Transverse colon (tissue), 4 donors: ENCODE measurements at places on chromosomes 3 and 15. TPM values are rescaled to one million over a fixed set of nuclear protein-coding genes. Genes with fewer than 3 reads are reported as not detected.
A peak's percentile ranks its signal among the peaks of the same experiment; 100 is the strongest.

DNA sequence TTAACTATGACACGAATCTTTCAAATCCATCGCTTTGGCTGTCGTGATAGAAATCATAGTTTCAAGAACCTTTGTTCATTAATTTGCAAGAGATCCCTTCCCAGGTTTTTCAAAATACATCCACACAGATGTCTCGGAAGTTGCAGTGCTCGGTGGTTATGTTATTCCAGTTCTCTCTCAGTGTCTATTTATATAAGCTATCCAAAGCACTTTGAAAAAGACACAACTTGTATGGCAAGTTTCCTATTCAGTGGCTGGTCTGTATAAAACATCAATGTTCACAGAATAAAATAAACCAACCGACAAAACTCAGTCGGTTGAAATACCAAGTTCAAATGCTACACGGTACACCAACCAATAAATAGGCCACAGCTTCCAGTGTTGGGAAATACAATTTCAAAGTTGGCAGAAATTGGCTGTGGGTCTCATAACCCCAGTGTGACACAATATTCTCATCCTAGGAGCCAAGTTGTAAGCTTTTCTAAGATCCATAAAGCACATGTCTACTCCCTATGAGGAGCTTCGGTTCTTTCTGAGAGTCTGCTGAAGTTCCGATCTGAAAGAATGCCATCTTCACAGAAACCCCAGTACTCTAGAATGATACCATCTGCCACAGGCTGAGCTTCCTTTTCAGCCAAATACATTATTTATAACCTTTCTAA, 23.7 kb downstream of the SATB1 start:
- no peak for DNase-seq

DNA sequence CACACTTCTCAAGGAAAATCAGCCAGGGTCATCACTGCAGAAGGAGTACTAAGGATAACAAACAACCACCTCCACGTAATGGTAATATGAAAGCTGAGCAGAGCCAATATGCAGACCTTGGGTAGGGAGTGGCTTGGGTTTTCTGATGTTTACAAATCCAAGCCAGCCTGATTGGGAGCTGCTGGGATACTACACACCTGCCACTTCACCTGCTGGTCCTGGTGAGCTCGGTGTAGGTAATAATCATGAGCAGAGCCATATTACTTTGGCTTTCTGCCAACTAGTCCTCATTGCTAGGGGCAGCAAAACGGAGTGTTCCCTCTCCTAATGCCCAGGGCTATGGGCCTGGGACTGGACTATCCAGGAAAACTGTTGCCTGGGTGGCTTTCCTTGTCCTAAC, 433.5 kb upstream of the PPP2R3A start:
- DNase-seq: peak; percentile 33

- no peak for DNase-seq
Measured at GRCh38 chr3:99875581-99875928, 57.9 kb downstream of the CMSS1 start.

DNA sequence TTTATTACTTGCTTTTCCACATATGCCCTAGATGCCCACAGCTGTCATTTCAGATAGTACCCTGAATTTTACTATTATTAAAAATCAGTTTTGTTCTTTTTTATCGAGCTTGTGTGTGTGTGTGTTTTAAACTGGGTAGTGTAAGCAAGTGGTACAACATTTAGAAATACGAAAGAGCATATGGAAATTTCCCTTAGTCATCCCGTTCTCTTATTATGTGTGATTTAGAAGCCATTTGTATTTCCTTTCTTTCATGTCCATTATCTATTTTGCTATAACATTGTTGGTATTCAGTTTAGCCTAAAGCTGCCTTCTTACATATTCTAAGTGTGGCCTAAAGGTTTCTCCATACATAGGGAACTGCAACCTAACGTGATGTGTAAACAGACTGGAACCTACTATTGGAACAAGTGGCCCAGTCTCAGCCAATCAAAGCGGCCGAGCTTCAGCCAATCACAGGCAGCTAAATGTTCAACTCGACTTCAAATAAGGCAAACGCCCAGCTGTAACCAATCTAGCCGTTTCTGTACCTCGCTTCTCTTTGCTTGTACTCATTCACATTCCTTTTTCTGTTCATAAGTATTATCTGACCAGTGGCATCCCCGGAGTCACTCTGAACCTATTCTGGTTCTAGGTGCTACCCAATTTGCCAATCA, 14.7 kb upstream of the SYN2 start:
- DNase-seq: no peak

DNA sequence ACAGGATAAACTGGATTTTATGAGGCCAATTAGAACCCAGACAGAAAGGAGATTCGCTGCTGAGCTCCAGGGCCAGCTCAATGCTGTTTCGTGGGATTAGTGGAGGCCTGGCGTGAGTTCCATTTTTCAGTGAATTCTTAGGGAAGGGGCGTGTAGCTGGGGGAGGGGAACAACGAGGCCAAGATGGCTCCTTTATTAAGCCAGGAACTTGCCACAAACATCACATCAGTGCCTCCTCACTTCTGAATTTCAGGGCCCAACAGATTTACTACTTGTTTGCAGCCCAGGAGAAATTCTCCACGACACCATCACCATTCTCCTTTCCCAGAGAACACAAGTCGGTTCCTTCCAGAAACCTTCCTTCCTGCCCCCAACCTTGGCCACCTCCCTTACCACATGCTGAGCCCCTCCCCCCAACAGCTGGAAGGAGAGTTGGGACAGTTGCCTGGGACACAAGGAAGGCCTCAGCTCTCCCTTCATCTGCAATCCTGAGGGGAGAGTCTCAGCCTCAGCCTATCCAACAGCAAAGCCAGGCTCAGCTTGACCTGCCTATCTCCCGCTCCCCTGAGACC, 5.8 kb downstream of the IGDCC4 start:
- no peak for DNase-seq

GRCh38 chr3:173531602-173532001, 134.1 kb downstream of the NLGN1 start:
- DNase-seq: no peak

GRCh38 chr3:115986555-115987207, 363.4 kb downstream of the GAP43 start:
- no peak for DNase-seq

DNA sequence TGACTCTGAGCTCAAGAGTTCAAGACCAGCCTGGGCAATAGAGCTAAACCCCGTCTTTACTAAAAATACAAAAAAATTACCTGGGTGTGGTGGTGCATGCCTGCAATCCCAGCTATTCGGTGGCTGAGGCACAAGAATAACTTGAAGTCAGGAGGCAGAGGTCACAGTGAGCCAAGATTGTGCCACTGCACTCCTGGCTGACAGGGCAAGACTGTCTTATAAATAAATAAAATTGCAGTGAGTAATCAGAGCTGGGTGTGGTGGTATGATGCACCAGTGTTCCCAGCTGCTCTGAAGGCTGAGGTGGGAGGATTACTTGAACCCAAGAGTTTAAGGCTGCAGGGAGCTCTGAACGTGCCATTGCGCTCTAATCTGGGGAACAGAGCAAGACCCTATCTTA, 55.9 kb upstream of the GCNT3 start:
- DNase-seq: peak; percentile 67

- DNase-seq: no peak
Measured at GRCh38 chr3:73600293-73600938, 24.3 kb downstream of the PDZRN3 start.

DNA sequence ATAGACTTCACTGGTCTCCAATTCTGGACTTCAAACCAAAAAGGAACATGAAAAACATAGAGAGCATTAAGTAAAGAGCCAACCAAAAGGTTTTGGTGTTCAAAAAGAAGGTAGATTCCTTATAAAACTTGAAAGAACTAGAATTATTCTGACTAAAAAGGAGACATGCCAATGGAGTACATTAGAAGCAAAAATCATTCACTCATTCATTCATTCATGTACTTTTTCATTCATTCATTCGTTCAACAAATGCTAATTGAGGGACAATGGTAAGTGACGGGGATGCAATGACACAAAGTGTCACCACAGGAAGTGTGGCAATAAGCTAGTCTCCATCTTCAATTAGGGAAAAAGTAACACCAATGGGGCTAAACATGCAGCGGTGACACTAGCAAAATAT, 181.0 kb upstream of the ATP11B start:
- DNase-seq: no peak

DNA sequence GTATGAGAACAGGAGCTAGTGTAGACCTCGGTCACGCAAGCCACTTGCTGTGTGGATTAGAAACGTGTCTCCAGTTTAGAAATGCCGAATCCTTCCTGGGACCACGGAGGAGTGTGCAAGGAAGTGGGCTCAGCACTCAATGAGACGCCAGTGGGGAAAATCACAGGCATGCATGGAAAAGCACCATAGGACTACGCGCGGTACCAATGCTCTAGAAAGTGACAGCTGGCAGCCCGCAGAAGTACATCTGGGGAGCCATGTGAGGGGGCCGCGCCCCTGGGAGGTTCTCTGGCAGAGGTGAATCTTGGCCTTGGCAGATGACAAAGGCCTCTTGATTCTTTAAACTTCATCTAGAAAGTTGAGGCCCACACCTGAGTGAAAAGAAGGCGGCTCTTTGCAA, 99.3 kb downstream of the LRRK1 start:
- peak; percentile 4 for DNase-seq

DNA sequence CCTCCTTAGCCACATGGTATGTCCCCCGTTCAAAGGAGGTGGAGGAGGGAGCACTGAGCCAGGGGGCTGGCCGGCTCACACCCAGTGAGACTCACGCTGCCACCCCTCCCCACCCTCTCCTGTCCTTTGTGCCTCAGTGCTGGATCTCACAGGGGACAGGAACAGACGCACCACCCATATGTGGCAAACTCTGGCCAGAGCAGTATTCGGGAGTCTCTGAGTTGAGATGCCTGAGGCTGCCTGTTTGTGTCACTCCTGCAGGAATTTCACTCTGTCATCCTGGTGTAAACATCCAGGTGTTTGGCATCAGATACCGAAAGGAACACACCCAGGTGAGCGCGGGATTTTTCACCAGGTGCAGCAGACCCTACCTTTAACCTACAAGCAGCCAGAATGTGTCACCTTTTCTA, 25.7 kb downstream of the RGMA start:
- DNase-seq: no peak

- no peak for DNase-seq
Measured at GRCh38 chr3:12015627-12016026, 11.4 kb downstream of the SYN2 start.

DNA sequence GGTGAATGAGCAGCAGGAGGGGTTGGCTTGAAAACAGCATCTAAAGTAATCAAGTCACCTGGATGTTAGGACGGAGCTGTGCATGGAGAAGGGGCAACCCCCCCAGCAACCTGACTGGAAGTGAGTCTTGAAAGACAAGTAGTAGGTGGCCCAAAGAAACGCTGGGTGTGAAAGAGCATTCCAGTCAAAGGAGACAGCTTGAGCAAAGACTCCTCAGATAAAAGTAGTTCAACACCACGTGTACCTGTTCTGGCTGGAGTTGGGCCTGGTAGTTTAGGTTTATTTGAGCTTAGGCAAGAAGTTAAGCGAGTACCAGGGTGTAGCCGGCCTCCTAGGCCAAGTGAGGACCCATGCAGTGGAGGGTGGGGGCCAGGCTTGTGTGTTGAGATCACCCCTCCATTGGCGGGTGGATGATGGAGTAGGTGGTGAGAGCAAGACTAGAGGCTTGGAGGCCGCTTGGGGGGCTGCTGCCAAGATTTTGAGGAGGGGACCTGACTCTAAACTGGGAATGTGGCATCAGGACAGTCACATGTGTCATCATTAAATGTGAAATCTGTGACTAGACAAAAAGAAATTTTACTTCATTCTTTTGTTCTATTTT, 61.3 kb downstream of the ABHD2 start:
- no peak for DNase-seq

GRCh38 chr15:57566834-57567233, 24.9 kb upstream of the MYZAP start:
- DNase-seq: peak; percentile 82

DNA sequence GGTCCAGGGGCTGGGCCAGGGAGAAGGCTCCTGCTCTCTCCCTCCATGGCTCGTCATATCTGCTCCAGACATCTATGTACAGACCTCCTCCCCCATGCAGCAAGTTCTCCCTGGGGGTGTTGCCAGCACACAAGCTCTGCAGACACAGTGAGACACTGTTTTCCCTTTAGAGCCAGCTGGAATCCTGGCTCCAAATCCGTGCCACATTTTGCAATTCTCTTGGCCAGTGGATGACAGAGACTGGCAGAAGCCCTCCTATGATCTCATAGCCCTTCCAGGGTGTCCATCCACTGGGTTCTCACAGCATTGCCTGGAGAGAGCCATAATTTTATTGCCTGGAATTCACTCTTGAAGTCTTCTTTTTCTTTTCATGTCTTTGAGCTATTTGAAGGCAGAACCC, 203.9 kb downstream of the TLE3 start:
- DNase-seq: no peak

DNA sequence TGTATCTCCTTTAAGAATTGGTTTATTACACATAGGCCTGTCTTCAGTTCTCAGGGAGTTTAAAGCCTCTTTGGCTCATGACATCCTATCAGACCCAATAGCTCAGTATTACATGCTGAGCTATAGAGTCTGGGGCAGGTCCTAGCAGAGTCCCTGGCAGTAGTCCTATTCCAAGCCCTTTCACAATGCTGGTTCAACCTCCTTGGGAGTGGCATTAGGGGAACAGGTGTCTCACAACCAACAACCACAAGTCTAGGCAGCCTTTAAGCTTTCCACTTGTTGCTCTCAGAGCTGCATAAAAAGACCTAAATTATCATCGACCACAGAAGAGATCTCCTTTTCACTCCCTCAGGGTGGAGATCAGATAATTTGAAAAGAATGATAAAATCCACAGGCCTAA, 22.8 kb upstream of the C2CD4B start:
- no peak for DNase-seq

The CAPN3 gene
- total RNA-seq: 17.0 TPM

The SUCNR1 gene
- not detected for total RNA-seq

The KIAA1143 gene
- 9.7 TPM for total RNA-seq

The LRRIQ4 gene
- total RNA-seq: not detected
